NCI-H1048 (cell line): ENCODE measurements at places on chromosomes 4 and X.

- no peak for DNase-seq
Measured at GRCh38 chrX:21990832-21991231, 41.3 kb upstream of the PHEX start.

DNA sequence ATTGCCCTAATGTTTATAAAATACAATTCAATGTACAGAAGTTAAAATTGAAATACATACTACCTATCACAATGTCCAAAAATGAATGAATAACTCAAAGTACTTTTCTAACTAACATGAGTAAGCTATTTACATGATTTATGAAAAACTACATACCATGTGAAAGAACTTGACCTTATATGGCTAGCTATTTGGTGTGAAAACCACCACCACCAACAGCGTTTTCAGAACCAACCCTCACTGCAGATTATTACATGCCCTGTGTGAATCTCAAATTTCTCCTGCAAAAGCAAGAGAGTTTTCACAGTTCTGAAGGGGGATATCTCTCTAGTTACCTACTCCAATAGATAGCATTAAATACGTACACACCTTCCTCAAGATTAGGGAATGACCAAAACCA lies 198.5 kb downstream of the SPATA18 start:
- no peak for DNase-seq

DNA sequence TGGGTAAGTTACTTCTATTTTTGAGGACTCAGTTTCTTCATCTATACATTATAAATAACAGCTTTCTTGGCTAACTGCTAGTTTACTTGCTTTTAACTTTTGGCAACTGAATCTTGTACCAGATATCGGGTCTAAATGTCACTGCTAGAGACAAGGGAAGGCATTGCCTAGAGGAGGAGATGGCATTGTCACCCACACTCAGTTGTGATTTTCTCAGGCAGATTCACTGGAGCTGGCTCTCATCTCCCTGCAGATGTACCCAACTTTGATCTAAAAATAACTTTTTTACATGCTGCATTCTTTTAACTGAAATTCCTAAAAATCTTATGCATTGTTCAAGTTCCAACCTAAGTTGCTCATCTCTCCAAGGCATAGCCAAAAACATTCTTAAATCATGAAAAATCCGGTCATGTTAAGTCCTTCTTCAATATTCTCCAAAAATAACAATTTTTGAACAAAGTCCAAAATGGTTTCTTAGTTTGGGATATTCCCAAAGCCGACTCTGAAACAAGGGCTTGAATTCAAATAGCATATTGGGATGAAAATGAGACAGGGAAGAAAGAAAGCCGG lies 469.0 kb upstream of the BOD1L1 start:
- no peak for DNase-seq

DNA sequence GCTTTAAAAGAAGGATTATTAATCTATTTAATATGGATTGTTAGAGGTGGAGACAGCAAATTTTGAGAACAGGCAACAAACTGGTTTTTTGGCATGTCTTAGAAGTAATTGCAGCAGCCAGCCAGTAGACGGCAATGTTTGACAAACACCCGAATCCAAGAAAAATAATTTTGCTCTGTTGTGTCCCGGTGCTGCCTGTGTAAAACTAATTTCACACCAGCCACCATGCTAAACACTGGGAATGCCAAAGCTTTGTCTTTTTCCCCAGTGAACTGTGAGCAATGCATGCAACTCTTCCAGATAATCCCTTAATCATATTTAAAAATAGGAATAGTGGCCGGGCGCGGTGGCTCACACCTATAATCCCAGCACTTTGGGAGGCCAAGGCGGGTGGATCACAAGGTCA lies 25.9 kb downstream of the SMIM31 start:
- DNase-seq: peak; percentile 24

GRCh38 chrX:106611679-106612392 lies at the start of gene RADX:
TSS of gene RADX (plus strand) at chrX:106611978. CDS start at chrX:106612081, 103 bp downstream.
- peak; percentile 45 for DNase-seq

DNA sequence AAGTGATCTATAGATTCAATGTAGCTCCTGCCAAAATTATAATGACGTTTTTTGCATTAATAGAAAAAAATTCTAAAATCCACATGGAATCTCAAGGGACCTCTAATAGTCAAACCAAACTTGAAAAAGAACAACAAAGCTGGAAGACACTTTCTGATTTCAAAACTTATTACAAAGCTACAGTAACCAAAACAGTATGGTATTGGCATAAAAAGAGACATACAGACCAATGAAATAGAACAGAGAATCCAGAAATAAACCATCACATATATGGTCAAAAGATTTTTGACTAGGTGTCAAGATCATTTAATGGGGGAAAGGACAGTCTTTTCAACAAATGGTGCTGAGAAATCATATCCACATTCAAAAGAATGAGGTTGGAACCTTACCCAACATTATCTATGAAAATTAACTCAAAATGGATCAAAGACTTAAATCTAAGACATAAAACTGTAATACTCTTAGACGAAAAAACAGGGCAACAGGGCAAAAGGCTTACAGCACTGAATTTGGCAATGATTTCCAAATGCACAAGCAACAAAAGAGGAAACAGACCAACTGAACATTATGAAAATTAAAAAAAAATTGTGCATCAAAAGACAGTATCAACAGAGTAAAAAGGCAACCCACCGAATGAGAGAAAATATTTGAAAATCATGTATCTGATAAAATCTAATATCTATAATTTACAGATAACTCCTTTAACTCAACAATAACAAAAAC lies 3.9 kb downstream of the FBXO8 start:
- no peak for DNase-seq

DNA sequence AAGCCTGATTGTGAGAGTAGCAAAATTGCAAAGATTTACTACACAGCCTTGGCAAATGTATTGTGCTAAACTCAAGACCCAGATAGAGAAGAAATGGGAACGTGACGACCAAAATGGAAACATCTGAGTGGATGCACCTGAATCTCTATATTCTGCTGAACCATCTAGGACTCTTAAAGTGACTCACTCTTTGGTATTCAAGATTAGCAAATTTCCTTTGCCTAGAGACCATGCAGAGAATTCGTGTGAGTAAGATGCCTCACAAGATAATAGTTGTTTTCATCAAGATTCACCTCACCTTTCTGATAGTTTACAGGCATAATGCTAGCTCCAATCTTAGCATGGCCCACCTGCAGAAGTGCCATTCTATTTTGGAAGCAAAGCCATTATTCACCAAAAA lies 14.4 kb upstream of the ATOH1 start:
- no peak for DNase-seq

- DNase-seq: no peak
Measured at GRCh38 chr4:173005912-173006633, 162.5 kb upstream of the GALNT7 start.
